Cardiac septum (tissue), 1 donor: ENCODE measurements at places on chromosomes 4 and X.

DNA sequence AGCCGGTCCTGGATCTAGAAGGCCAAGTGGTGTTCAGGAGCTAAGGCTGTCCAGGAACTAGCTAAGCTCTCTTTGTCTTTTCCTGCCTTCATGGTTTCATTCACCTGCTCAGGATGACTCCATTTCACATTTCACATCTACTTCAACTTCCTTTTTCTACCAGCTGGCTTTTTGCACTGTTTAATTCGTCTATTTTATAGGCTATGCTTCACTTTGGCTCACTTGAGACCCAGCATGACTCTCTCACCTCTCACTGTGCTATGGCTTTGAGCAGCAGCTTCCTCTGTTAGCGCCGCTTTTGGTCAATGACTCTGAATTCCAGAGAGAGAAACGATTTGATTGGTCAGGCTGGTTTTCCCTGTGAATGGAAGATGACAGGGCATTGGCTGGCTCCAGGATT lies 213.5 kb upstream of the CLNK start:
- DNase-seq = no peak

- DNase-seq = no peak
Measured at GRCh38 chr4:41285864-41286235, 29.1 kb downstream of the UCHL1 start.

DNA sequence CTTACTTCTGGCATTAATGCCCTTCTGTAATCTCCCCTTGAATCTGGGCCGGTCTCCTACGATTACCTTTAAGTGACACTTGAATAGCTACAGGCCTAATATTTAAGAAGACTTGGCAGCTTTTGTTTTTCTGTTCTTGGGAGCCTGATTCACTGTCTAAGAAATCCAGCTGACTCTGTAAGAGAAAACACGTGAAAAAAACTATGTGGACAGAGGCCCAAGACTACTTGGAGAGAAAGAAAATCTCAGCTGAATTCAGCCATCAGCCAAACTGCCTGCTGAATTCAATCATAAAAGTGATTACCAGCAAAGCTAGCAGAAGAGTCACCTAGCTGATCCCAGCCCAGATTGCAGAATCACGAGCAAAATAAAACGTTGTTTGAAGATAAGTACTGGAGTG lies 521.2 kb downstream of the MID1IP1 start:
- no peak for DNase-seq

DNA sequence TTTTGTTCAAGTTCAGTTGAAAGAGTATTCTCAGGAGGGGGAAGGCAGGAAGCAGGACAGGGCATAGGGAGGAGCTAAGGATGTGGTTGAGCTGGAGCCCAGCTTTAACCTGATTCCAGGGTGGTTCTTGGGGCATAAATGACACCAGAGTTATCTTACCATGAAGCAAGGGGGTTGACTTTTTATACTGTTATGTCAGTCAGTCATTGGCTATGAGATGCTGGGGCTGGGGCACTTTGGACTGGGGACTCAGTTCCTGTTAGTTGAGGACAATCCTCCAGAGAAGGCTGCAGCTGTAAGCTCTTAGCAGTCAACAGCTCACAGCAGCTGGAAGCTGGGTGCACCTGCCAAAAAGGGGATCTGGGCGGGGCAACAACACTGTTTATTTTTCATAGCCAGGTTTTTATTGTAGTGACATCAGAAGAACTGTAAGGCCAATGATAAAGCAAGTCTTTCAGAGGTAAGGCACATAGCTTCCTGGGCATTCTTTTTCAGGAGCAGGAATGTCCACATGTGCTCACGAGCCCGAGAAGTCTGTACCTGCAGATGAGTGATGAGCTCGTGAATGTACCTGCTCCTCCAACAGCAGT lies 78.5 kb downstream of the MID1IP1 start:
- no peak for DNase-seq

DNA sequence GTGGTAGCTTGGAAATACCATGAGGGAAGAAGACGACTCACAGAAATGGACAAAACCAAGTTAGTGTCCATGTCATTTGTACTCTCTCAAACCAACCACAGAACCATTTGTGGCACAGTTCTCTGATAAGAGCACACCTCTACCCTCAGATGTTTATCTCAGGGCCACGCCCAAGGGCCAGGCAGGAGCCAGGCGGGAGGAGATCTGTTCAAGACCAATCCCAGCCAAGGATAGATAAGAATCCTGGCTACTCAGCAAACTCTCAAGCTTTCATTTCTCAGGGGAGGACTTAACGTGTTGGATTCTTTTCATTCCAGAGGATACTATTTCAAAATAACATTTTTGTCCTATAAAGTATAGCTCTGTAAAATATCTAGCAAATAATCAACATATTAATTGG lies 95.0 kb downstream of the NYX start:
- DNase-seq = no peak

- no peak for DNase-seq
Measured at GRCh38 chr4:68683034-68683433, 12.6 kb upstream of the UGT2B15 start.

- DNase-seq = no peak
Measured at GRCh38 chr4:186722796-186723291, 812 bp downstream of the FAT1 start.

GRCh38 chr4:111689214-111689613 lies 456.0 kb upstream of the FAM241A start:
- DNase-seq = no peak

DNA sequence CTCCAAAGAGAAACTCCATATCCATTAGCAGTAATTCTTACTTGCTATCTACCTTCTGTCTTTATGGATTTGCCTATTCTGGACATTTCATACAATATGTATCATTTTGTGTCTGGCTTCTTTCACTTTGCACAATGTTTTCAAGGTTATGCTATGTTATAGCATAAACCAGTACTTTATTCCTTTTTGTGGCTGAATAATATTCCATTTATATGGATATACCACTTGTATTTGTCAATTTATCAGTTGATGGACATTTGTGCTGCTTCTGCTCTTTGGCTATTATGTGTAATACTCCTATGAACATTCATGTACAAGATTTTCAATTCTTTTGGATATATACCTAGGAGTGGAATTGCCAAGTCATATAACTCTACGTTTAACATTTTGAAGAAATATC lies 18.9 kb upstream of the HPSE start:
- DNase-seq = no peak

- no peak for DNase-seq
Measured at GRCh38 chrX:135087867-135088266, 32.5 kb downstream of the ETDB start.

GRCh38 chr4:95193391-95194224 lies 355.2 kb downstream of the UNC5C start:
- no peak for DNase-seq

- DNase-seq = peak; percentile 74
Measured at GRCh38 chr4:7398104-7398423, 36.7 kb downstream of the PSAPL1 start.

- no peak for DNase-seq
Measured at GRCh38 chr4:174764105-174764729, 64.8 kb downstream of the GLRA3 start.

- DNase-seq = no peak
Measured at GRCh38 chrX:44596277-44596676, 53.6 kb upstream of the FUNDC1 start.

DNA sequence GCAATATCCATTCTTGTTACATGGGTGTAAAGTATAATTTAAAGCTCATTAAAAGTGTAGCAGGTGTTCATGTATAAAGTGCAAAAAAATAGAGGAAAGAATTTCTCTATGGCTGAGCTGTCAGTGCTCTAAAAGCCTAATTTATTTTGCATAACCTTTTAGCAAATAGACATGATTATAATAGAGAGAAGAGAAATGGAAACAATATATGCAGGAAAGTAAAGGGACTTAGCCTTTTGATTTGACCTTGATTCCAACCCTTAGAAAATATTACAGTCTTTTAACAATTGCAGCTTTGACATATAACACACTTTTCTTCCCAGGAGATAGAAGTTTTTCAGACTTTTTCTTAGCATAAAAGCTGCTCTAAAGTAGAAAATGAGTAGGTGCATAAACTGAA lies 978.3 kb downstream of the PCDH18 start:
- no peak for DNase-seq

DNA sequence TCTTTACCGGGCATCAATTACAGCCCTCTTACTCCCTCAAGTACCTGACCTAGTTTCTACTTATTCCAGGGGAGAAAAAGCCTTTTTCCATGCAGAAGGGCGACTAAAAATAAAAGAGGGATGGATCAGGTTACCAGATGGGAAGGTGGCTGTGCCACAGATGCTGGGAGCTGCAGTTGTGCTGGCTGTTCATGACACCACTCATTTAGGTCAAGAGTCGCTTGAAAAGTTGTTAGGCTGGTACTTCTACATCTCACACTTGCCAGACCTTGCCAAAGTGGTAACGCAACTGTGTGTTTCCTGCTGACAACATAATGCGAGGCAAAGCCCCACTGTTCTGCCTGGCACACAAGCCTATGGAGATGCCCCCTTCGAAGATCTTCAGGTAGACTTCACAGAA lies 148.4 kb upstream of the FGF16 start:
- DNase-seq = no peak

GRCh38 chrX:16756724-16757123 lies 29.5 kb upstream of the TXLNG start:
- no peak for DNase-seq
